Skeletal muscle cell (primary cell): ENCODE measurements at places on chromosomes 6 and 20.

DNA sequence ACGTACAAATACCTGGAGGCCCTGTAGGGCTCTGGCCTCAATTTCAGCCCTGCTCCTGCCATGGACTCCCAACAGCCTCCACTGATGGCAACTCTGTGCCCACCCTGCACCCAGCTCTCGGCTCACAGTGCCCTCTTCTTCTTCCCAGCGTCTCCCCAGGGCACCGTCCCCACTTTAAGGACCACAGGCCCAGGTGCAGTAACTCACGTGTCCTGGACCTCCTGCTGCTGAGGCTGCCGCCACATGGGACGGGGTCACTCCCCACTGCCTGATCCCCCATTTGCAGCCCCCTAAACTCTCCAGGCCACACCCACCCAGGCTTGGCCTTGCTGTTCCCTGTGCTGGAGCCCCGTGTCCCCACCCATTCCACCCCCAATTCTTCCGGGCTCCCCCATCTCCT lies 223.4 kb downstream of the PREX1 start:
- no peak for DNase-seq

DNA sequence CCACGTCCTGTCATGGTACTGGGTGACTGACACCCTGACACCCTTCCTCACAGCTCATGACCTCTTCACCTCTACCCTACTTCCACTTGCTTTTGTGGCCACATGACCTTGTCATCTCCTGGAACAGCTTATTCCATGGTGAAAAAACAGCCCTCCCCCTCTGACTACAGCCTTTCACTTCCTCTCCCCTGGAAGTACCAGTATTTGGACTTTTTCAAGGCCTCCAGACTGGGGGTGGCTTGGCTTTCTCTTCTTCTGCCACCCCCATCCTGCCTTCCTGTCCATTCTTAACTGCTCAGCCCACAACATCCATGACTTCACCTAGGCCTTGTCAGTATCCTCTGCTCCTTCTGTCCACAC lies 168.4 kb downstream of the CARMIL1 start:
- DNase-seq = no peak

- DNase-seq = no peak
Measured at GRCh38 chr20:18019068-18019467, 38.6 kb downstream of the OVOL2 start.

DNA sequence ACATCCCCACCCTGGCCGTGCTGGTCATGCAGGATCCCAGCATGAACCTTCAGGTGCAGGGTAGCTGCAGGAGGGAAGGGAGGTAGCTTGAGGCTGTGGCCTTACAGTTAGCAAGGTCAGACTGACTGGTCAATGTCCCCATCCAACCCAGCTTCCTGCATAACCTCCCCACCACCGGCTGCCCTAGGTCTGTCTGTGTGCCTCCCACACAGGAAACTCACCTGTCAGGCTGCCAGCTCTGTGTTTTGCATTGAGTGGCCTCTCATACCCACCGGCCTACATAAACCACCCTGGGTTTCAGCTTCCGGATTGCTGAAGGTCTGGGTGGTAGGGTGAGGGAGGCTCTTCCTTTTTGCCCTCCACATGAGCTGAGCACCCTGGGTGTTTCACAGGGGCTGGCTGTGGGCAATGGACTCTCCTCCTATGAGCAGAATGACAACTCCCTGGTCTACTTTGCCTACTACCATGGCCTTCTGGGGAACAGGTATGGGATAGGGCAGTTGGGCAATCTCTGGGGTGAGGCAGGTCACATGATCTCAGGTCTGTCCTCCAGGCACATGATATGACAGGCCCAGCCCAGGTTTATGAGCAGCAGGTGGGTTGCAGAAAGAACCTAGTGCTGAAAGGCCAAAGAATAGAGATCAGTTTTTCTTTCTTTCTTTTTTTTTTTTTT lies 1.8 kb downstream of the CTSA start:
- no peak for DNase-seq

GRCh38 chr20:64053841-64054661 lies 4.6 kb upstream of the SOX18 start:
- DNase-seq = no peak
